Liver (tissue), 10 donors: ENCODE measurements at places on chromosomes 11 and 22. TPM values are rescaled to one million over a fixed set of nuclear protein-coding genes. Genes with fewer than 3 reads are reported as not detected.

- no peak for DNase-seq
Observed at GRCh38 chr11:3627291-3627690, 14.5 kb downstream of the ART5 start.

GRCh38 chr11:96335388-96335787, 7.6 kb downstream of the MAML2 start:
- no peak for DNase-seq

- DNase-seq: no peak
Observed at GRCh38 chr11:71962428-71963038, 33.7 kb downstream of the RNF121 start.

DNA sequence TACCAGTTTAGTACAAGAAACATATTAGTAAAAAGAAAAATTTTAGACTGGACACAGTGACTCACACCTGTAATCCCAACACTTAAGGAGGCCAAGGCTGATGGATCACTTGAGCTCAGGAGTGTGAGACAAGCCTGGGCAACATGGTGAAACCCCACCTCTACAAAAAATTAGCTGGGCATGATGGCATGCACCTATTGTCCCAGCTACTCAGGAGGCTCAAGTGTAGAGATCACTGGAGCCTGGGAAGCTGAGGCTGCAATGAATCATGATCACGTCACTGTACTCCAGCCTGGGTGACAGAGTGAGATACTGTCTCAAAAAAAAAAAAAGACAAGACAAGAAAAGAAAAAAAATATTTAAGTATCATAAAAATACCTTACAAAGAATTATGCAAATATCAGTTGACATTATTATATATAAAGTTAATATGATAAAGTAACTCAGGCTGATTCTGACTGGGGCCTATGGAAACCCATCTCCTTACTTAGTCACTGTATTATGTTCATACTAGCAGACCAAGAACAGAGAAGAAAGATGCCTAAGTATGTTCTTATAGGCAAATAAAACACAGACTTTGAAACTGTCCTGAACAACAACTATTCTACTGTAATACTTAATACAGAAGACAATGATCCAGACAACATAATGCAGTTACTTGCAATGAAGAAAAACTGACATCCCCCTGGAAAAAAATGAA, 27.3 kb downstream of the FAM168A start:
- no peak for DNase-seq

DNA sequence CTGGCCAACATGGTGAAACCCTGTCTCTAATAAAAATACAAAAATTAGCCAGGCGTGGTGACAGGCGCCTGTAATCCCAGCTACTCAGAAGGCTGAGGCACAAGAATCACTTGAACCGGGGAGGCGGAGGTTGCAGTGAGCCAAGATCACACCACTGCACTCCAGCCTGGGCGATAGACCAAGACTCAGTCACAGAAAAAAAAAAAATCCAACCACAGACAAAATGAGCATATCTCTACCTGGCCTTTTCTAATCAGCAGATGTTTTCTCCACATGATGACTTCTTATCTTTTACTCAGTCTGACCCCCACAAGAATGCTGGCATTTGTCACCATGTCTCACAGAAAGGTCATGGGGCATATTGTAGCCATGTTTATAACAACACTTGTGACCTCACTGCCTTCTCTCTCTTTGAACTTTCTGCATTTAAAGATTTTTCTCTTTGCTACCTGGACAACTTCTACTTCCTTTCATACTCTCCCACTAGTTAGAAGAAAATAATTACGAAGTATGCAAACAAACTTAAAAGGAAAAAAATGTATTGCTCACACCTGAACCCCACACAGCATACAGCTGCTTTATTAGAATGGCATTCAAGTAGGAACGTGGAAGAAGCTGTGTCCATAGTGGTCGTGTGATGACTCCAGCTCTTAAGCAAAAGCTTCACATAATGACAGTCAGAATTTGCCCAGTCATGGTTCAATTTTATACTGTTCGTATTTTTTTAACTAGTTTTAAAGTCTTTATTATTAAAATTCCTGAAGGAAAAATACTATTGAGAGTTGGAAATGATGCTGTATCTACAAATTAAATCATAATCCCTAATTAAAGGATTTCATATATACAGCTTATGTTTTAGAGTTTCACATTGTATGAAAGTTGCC, 65.4 kb downstream of the ZC3H12C start:
- no peak for DNase-seq

DNA sequence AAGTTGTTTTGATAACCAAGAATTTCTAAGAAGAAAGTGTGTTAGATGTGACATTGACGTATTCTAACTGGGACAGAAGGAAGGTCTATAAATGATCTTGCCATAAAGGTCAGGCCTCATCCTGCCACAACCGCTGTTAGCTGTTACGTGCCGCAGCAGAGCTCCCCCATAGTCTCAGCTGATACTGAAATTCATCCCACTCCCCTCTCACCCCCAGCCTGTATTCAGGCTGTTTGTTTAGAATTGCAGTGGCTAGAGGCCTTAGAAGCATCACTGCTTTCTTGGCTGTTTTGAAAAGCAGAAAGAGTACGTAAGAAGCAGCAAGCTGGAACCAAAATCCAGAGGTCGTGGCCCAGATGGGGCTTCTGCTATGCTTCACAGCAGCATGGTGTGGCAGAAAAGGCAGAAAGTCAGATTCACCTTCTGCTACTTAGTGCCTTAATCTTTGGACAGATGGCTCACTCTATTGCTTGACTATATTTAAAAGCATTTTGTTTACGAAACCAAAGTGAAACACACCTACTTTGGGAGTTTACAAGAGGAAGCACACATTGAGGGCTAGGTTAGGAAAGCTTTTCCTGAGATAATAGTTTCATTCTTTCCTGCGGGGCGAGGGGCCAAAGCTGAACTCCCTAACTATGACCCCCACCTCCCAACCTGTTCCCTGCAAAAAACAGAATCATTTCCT, 950 bp upstream of the LAYN start:
- DNase-seq: no peak

DNA sequence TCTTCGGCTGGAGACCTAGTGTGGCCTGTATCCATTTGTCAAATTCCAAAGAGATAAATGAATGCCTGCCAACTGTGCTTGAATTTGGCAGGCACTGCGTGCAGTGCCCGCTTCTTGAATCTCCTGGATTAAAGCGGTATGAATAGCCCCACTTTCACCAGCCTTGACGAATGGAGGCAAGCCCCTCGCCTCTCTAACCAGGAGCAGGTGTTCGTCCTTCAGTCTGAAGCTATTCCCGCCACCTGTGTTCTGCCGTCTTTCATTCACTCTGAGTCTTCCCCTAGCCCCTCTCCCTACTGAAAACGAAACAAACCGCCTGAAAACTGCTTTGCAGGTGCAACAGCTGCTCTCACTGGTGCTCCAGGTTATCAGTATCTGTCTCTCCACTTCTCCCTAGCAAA, 11.2 kb downstream of the NLRP14 start:
- no peak for DNase-seq

DNA sequence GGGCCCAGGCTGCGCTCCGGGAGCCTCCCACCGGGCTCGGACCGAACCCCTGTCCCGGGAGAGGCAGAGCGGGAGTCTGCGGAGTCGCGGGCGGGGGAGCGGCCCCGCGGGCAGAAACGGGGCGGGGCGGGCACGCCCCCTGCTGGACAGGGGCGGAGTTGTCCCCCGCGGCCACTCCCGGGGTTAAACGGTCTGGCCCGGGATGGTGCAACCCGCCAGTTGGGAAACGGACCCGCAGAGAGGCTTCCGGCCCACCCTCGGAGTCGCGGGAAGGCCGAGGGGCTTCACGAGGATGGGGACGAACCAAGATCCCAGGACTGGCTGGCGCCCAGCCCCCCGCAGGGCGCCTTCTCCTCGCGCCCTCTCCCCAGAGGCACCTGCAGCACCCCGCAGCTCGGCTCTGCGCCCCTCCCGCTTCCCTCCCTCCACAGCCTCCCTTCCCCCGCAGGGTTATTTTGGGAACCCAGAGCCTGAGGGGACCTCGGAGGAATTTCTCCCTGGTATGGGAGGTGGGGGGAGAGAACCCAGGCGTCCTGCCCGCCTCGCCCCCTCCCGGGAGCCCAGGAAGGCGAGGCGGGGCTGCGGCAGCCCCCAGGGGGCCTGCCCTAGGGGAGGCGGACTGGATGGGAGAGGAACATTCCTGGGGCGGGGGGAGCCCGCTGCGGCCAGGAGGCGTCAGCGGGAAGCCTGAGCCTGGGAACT, 902 bp downstream of the RASGRP2 start:
- DNase-seq: peak; percentile 81

DNA sequence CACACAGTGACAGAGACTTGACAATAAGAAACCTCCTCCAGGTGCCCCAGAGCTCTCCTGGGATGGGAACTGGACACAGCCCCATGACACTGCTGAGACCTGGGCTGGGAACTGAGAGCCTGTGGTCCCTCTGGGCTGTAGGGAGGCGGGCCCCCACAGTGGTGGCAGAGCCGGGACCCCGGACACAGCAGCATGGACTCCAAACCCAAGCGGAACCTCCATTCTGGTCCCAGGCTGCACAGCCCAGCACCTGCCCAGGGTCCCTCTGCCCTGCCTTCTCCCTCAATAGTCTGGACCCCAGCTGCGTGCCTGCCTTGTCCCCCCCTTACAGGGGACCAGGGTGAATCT, 8.4 kb upstream of the APOBEC3H start:
- no peak for DNase-seq

- no peak for DNase-seq
Observed at GRCh38 chr11:64848214-64848825, 3.9 kb upstream of the CDC42BPG start.

GRCh38 chr22:20912494-20912893, 4.7 kb upstream of the CRKL start:
- DNase-seq: no peak

DNA sequence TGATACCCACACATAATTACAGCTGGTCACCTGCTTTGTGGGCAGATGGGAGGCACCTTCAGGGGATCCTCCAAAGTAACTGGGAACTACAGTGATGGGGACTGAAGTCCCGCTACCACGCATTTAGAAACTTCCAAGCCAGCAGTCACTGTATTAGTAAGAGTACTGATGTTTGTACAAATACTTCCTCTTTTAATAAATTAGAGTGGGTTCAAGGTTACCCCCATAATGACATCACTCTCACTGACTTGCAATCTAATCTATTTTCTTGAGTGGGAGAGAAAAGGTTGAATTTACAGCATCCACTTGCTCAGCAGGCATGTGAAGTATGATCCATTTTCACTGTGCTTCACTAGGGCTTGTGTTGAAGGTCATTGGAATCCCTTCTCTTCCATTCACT, 72.1 kb upstream of the TIMP3 start:
- DNase-seq: no peak

DNA sequence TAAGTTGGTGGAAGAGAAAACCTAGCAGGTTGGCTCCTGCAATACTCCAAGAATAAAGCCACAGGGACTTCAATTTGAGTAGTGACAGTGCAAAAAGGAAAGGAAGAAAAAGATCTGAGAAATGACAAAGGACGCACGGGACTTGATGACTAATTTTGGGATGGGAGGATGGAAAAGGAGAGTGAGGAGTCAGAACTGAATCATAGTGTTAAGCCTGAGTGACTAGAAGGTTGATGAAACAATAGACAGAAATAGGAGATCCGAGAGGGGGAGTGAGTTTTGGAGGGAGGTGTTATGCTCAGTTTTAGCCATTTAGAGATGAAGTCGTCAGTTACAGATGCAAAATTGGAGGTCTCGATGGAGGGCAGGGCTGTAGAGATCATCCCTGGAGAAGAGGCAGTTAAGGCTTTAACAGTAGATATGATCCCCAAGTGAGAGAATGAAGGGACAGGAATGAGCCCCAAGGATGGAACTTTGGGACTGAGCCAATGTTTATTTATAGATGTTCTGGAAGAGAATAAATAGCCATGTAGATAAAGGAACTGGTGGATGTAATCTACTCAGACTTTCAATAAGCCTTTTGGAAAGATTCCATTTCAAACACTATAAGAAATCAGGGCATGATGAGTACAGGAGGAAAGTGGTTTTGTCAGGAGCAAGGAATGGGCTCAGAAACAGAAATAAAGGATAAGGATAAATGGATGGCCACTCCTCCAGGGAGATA, 108.9 kb upstream of the NCAM1 start:
- DNase-seq: no peak

- no peak for DNase-seq
Observed at GRCh38 chr11:96230686-96231085, 112.3 kb downstream of the MAML2 start.

DNA sequence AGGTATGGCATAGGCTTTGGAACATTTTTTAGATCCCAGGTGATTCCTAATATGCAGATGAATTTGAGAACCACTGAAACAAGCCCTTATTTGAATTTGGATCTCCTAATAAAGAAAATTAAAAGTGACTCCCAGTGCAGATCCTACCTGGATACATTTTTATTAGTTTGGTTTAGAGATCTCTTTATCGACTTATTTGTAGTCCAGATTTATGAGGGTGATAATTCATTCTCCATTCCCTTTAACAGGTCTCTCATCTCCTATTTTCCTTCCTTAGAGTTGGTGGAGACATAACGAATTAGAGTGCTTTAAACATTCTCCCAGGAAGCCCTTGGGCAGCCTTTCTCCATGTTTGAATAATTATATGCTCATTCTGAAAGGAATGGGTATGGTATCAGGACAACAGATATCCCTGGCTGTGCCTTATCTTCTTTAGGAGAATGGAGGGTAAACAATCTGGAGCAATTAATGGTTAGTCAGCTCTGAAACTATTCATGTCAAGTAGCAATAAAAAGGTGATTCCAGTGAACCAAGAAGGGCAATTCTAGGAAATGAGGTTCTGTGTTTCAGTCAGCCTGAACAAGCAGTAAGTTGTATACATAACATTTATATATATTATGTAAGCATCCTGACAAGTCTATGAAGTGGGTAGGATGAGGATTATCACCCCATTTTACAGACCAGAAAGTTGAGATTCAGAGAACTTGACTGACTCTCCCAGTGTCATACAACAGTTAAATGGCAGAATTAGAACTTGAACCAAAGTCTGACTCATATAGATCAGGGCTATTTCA, 53.9 kb upstream of the RCE1 start:
- DNase-seq: no peak

Gene RIBC2
- not detected for polyA plus RNA-seq

Gene SLC29A2
- 1.2 TPM for polyA plus RNA-seq

Gene ACR
- 0.14 TPM for polyA plus RNA-seq

Gene THY1
- 5.1 TPM for polyA plus RNA-seq

Gene DPAGT1
- 48.0 TPM for polyA plus RNA-seq

Gene BTBD10
- polyA plus RNA-seq: 5.0 TPM

Gene CRACR2B
- polyA plus RNA-seq: 2.9 TPM

Gene OR52N2
- not detected for polyA plus RNA-seq

Gene OR5A1
- not detected for polyA plus RNA-seq

Gene KLHL35
- 0.15 TPM for polyA plus RNA-seq
